NCI-H1105 (cell line): ENCODE measurements at places on chromosomes 13 and 19.

GRCh38 chr19:11856596-11857250, 8.2 kb downstream of the ZNF439 start:
- DNase-seq, result no peak

- no peak for DNase-seq
These were observed 1.5 kb downstream of the ATP8B3 start for GRCh38 chr19:1810439-1811160.

DNA sequence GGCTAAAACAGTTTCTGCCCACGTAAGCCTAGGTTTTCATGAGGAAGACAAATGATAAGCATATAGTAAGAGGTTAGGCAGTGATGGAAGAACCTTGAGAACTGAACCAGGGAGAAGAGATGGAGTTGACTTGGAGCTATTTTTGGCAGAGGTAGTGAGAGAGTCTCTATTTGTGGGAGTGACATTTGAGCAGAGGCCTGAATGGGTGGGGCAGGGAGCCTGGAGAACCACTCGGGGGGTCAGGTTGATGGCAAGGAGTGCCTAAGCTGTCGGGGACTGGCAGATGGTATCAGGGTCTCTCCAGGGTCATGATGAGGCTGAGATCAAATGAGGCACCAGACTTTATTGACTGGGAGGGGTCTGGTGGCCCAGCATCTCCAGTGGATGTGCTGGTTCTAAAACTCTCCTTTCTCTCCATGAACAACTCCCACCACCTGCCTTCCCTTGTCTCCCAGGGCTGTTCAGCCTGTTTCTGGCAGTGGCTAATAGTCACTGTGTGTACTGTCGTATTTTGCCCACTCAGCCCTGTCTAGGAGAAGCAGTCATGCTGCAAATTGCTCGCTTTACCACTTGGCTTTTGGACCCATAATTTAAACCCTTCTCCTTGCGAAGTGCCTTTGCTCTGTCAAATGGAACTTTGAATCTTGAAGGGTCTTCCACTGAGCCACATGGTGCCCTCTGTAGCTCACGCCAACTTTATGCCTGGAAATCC, 3.6 kb downstream of the MAU2 start:
- DNase-seq, result no peak

DNA sequence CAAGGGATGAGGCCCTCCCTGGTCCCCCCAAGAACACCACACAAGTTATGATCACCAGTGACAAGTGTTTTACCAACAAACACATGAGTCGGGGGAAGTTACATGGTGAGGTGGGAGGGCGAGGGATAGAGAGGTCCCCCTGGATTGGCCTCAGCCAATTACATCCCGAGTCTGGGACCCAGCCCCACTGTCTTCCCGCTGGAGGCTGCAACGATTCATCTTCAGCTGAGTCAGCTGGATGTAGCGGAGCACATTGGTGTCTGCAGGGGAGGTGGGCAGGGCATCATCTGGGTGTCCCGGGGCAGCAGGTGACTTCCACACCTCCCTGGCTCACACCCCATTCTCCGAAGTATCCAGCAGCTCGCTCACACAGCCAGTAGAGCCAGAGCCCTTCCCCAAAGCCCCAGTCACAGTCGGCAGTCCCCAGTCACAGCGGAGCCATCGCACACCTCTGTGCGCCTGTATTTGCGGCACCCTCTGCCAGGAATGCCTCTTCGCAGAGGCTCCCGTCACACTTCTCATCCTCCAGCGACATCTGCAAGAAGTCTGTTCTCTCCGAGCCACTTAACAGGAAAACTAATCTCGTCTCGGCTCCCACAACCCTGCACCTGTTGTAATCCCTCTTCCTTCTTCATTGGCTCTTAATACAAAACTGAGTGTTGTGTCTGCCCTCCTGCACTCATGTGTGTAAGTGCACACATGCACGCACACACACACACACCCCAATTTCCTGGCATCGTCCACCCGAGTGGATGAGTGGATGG, 2.0 kb downstream of the TTC9B start:
- DNase-seq, result peak; percentile 18

DNA sequence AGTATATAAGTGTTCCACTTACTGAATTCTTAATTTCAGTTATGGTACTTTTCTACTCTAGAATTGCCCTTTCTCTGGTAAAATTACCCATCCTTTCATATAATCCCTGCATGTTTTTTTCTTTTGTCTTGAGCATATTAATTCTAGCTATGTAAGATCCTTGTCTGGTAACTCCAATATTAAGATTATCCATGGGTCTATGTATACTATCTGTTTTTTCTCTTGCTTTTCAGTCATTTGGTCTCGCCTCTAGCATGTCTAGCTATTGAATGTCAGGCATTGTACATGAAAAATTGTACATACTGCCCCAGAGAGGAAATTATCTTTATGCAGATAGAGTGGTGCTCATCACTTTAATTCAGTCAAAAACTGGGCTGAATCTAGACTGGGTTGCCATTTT, 50.4 kb upstream of the CALM3 start:
- no peak for DNase-seq

- DNase-seq, result no peak
These were observed 1370.7 kb upstream of the ATXN8OS start for GRCh38 chr13:68736961-68737360.

DNA sequence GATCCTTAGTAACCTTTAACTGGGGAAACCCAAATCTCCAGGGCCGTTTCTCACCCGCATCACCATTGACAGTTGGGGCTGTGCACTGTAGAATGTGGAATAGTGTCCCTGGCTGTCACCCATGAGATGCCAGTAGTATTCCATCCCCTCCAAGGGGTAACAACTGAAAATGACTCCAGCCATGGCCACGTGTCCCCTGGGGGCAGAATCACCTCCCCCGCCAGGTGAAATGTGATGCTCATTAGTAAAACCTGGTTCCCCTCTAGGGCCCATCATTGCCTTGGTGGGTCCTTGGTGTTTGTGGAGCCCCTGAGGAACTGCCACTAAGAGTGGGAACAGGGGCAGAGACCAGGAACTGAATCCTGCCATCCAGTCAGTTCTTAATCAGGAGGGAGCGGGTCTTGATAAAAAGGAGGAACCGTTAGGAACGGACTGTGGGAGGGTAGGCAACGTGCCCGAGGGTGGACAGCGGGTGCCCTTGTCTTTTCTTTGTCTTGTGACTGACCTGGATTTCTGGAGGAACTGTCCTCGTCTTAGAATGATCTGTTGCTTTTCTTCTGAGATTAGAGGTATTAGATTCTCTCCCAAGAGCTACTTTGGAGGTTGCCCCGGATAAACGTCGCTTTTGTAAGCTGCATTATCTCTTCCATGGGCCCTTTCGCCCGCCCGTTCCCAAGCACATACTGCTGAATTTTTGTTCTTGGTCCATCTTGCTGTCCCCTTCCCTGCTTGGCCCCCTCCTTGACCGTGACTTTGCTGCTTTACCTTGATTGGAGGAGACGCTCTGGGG, 3.5 kb downstream of the MYO9B start:
- no peak for DNase-seq

GRCh38 chr19:30662211-30662861, 290.2 kb downstream of the ZNF536 start:
- peak; percentile 29 for DNase-seq

DNA sequence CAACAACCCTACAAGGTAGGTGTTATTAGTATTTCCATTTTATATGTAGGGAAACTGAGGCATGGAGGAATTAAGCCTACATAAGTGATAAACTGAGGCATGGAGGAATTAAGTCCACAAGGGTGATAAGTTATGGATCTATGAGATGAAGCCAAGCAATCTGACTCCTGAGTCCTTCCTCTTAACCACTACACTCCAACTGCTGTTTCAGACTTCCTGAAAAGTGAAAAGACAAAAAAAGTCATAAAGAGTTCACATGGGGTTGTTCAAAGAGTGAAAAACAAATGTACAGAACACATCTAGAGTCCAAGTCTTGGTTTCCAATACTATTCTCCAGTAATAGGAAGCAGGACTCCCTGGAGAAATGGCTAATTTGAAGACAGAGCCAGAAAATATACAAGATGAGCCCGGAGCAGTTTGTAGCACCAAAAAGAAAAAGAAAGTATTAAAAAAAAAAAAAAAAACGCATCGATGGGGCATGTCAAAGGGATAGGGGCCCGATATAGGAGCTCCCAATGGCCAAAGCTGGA, 12.1 kb downstream of the CRYL1 start:
- DNase-seq, result no peak

DNA sequence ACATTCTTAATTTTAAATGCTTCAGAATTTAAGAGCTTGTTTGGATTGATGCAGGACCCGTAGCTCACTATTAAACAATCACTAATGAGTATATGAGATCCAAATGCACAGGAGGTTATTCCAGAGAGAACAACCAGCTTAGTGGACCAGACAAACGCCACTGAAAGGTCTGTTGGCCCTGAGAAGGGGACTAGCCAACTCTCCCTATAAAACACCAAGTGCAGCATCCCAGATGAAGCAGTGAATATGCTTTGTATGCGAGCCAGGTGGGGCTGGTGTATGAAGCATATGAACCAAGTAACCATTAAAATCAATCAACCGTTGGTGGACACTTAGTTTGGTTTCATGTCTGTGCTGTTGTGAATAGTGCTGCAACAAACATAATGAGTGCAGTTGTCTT, 9.8 kb upstream of the LILRB1 start:
- DNase-seq, result no peak

DNA sequence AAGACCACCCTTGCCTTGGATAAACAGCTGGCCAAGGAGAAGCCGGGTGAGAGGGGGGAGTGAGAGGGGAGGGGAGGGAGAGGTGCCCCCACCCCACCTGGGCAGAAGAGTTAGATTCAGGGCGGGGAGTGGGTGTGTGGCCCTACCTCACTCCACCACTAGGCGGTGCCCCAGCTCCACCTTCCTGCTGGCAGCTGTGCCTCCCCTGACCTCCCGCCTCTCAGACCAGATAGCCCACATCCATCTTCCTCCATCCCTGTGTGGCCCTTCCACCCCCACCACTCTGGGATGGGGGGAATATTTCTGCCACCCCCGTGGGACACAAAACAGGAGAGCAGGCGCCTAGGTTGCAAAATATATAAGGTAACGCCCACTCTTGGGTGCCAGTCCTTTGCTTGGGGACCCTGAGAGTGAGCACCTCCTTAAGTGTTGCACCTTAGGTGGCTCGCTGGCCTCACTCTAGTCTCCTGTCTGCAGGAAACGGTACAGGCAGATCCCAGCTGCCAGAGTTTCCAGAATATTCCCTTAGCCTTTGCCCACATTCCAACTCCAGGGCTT, 13.8 kb upstream of the EHD2 start:
- DNase-seq, result no peak

DNA sequence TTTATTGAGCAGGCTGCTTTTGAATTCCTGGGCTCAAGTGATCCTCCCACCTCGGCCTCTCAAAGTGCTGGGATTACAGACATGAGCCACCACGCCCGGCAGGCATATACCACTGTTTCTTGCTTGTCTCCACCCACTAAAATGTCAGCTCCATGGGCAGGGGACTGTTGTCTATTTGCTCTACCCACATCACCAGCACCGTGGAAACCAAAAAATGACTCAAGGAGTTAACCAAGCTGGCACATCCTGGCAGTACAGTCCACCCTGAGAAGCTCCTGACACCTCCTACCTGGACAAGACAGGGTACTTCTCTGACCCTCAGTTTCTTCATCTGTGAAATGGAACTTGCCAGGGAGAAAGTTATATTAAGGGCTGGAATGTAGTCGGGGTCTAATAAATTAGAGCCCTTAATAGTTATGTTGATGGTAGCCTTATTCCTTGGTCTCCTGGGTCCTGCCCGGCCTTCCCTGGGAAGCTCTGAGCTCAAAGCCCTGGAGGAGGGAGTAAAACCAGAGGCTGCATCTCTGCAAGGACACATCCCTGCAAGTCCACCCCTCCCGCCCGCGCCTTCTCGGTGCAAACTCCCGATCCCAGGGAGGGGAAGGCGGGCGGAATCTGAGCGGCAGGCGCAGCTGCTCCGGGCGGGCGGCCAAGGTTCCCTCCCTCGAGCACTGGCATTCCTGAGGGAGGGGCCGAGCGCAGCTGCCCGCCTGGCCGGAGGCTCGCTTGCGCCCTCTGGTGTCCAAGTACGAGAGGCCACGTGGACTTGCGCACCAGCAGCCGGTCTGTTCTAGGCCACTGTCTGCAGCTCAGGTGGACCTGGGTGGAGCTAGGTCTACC, 14.1 kb downstream of the RDH8 start:
- DNase-seq, result peak; percentile 95

DNA sequence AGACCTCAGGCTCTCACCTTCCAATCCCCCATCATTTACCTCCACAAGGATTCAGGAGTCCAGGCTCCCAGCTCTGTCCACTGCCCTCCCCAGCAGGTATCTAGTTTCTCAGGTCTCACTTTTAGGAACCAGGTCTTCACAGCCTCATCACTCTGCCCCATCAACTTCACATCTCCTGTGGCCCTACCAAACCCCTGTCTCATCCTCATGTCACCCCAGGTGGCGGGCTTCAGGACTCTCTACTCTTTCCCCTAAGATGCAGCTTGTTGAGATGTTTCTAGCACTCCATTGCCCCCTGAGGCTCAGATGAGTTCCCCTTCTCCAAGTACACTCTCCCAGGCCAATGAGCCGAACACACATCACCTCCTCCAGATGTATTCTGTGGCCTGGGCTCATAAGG, 1.5 kb downstream of the PPFIA3 start:
- no peak for DNase-seq

DNA sequence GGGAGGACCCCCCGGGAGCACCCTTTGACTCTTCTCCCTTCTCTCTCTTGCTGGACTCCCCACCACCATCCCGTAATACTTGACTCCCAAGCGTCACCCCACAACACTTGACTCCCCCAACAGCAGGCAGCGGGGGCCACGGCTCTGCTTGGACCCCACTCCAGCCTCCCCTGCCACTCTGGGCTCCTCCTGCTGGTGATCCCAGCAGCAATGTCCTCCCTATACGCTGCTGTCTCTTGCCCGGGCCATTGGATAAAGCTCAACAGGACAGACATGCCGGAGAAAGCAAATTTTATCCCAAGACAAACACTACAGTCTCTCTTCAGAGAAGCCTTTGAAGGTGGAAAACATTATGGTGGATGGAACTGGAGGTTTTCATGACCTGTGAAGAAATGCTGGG, 20.4 kb upstream of the AMER2 start:
- DNase-seq, result no peak

- DNase-seq, result no peak
These were observed 2.3 kb downstream of the ENOX1 start for GRCh38 chr13:43784496-43784895.

GRCh38 chr19:37669450-37669914, 14.2 kb upstream of the ZFP30 start:
- no peak for DNase-seq

DNA sequence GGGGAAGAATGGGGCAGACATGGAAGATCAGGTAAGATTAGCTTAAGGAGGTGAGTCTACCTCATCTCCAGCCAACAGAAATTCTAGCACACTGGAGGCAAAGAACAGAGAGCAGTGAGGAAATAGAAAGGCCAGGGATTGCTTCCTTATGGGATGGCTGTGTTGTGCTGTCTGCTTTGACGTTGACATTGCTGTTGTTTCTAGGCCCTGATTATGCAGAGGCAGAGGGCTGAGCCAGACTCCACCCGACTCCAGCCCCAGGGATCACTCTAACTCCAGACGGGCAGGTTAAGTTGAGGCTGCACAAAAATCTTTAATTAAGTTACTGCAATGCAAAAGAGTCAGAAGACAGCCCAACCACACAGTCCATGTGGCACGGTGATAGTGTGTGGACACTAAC, 24.1 kb downstream of the CRYL1 start:
- no peak for DNase-seq

- DNase-seq, result no peak
These were observed 229 bp downstream of the BORCS8 start for GRCh38 chr19:19191768-19192077.
